ENCODE measurements at places on chromosomes 2 and 18.

DNA sequence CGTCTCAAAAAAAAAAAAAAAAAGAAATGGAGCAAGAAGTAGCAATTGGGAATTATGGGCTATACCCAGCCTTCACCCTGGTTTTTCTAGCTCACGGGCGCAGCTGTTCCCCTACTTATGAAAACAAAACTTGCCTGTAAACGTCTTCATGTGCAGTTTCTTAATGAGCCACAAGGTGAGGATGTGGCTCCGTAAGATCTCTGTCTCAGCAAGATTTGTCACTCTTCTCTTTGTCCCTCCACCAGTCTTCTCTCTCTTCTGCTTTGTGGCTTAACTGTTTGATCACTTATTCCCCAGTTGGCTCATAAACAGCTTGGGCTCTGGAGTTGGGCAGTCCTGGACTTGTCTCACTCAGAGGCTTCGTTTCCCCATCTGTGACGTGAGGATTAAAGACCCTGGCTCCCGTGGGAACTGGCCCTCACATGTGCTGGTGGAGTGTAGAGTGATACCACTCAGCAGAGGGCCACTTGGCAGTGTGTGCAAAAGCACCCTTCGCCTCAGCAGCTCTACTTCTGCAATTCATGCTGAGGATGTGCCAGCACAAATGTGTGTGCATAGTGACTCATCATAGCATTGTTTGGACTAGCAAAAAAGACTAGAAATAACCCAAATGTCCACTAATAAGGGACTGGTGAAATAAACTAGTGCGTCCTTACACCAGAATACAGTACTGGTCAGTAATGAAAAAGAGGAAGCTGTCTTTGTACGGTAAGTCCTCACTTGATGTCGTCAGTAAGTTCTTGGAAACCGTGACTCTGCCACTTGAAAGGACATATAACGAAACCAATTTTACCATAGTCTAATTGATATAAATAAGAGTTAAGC, 8.7 kb downstream of the CEP68 start:
- peak; percentile 53 for DNase-seq

DNA sequence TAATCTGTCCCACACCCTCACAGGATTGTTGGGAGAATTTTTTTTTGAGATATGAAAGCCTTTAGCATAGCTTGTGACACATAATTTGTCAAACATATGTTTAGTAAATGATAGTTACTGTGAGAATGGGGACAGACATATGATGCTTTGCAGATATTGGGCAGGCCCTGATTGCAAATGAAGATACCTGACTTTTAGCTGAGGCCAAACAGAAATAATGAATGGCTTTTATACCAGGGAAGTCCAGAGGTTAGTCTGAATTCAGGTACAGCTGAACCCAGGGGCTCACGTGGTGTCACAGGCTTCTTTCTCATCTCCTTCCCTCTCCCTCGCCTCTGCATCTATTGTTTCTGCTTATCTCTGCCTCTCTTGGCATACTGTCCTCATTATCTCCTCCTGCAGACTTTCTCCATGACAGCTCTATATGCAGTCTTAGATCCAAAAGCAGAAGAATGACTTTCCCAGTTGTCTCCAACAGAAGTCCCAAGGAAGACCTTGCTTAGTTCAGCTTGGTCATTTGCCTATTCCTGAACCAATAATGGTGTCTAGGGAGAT, 4.9 kb upstream of the WNT10A start:
- no peak for DNase-seq

GRCh38 chr2:140442319-140442718, 1662.1 kb upstream of the NXPH2 start:
- no peak for DNase-seq

DNA sequence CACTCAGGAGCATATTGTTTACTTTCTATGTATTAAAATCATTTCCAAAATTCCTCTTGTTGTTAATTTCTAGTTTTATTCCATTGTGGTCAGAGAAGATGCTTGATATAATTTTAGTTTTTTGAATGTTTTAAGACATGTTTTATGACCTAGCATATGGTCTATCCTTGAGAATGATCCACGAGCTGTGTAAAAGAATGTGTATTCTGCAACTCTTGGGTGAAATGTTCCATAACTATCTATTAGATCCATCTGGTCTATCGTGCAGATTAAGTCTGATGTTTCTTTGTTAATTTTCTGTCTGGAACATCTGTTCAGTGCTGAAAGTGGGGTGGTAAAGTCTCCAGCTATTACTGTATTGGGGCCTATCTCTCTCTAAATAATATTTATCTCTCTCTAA, 83.3 kb upstream of the EPAS1 start:
- no peak for DNase-seq

GRCh38 chr2:9641641-9642040, 10.8 kb upstream of the YWHAQ start:
- no peak for DNase-seq

GRCh38 chr2:60886991-60887390, 5.6 kb downstream of the REL start:
- no peak for DNase-seq

DNA sequence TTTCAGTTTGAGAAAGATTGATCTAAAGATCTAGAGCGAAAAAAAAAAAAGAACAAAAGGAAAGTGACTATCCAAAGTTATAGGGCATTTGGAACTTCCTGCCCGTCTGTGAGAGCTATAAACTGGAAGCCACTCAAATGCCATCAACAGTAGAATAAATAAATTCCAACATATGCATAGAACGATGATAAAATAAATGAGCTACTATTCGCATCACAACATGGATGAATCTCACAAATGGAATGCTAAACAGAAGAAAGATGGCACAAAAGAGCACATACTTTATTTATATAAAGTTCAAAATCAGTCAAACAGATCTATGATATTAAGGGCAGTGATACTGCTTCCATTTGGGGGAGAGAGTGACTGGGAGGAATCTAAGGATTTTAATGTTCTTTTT, 128.8 kb downstream of the TTC32 start:
- DNase-seq: no peak

- DNase-seq: no peak
Measured at GRCh38 chr2:144356402-144356801, 163.5 kb downstream of the ZEB2 start.

DNA sequence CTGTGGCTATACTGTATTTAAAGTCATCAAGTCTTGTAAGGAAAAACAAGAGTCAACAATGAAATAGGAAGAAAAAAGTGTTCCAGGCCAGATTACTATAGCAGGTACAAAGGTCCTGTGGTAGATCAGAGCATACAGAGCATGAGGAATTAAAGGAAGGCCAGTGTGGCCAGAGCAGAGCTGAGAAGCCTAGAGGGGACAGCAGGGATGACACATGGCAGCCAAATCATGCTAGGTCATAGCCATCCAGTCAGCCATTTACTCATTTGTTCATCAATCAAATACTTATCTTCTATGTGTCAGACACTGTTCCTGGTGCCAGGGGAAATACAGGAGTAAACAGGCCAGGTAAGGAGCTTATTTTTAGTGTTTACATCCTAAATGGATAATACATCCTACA, 24.3 kb downstream of the ADD2 start:
- no peak for DNase-seq

- DNase-seq: no peak
Measured at GRCh38 chr2:70753902-70754301, 14.1 kb downstream of the ADD2 start.

- no peak for DNase-seq
Measured at GRCh38 chr2:237191714-237192081, 106.0 kb downstream of the COPS8 start.

GRCh38 chr18:4208366-4208765, 246.7 kb downstream of the DLGAP1 start:
- DNase-seq: no peak

GRCh38 chr2:100391735-100392515, 25.5 kb downstream of the CHST10 start:
- DNase-seq: no peak

DNA sequence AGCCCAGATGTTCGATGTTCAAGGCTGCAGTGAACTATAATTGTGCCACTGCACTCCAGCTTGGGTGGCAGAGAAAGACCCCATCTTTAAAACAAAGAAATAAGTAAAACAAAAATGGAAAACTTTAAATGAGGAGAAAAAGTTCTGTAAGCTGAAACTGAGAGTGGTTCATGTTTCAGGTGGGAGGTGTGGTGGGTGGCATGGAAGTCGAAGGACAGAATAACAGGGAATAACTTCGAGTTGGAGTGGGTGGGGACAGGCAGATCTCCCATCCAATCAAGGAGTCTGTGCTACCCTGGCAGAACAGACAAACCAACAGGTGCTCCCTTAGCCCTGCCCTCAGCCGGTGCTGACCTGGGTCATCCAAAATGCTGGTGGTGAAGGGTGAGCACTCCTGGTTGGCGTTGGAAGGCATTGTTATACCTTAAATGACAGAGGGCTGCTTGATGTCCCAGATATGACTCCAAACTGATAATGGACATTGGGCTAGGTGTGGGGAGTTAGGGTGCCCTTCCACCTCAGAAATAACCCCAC, 328.4 kb downstream of the DYSF start:
- no peak for DNase-seq

DNA sequence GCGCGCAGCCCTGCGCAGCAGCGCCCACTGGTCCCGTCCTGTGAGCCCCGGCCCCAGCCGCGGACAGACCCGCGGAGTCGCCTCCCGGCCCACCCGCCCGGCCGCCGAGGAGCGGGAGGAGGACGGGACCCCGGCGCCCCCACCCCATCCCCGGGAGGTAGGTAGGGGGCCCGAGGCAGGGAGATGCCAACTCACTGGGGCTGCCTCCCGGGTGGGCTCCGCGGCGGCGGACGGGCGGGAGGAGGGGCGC, 160 bp downstream of the SPTBN1 start:
- DNase-seq: no peak

DNA sequence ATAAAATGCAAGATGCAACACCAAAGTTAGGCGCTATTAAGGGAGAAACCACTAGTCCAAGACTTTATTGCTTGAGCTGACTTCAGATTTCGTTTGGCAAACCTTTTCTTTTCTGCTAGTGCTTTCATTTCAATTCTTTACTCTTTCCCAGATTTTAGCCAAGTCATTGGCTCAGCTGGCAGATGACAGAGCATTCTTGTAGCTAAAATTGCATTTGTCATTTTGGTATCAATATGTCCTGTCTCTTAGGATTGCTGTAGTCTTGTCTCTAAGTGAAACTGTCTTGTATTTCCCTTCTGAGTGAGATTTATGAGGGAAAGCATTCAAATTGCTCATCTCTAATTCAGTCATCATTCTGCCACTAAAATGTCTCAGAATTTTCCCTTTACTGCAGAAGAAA, 335.1 kb downstream of the METTL4 start:
- no peak for DNase-seq

DNA sequence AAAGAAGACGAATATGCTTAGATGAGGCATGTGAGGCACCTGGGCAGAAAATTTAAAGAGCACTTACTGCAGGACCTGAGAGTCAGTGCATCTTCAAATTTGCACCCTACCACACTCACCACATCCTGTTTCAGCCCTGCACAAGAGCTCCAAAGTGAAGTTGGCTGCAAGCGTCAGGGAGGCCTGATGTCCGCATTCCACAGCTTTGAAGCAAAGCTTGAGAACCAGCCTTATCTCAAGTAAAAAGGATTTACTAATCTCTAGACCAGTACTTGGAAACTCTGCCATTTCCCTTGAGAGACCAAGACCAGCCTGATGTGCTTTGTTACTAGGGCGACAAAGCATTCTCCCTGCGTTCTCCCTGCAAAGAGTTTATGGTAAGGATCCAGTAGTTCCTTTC, 3.4 kb upstream of the ASNSD1 start:
- DNase-seq: no peak

GRCh38 chr2:105406221-105406620, 7.4 kb upstream of the FHL2 start:
- DNase-seq: no peak

DNA sequence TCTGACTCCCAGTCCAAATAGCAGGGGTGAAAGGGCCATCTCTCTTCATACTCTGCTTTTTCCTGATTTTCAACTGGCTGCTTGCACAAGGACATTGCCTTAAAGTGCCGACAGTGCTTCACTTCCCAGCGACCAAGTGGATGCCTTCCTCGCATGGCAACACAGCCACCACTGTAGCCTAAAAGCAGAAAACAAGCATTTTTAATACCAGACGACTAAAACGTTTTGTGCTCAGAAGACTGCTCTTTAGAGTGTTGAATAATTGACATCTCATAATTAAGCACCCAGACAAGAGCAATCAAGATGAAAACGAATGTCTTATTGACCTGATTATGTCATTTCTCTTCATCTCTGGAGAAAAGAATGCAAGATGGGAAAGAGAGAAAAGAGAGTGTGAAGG, 75.2 kb downstream of the PLA2R1 start:
- no peak for DNase-seq

- no peak for DNase-seq
Measured at GRCh38 chr2:173417802-173418201, 63.1 kb downstream of the CDCA7 start.

DNA sequence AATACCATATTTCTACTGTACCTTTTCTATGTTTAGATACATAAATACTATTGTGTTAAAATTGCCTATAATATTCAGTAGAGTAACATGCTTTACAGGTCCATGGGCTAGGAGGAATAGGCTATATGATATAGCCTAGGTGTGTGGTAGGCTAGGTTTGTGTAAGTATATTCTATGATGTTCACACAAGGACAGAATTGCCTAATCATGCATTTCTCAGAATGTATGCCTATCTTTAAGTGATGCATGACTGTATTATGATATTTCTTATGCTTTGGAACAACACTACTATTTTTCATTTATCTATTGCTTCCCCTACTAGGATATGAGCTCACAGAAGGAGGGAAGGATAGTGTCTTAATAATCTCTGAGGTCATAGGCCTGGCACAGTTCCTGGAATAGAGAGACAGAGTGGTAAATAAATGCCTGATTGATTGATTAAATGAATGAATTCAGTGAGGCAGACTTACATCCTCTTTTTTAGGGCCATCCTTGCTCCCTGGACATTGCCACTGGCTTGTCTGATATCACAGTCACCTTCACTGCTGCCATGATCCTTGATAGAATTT, 121.0 kb downstream of the MYO3B start:
- DNase-seq: no peak

GRCh38 chr2:26001743-26002351, 19.6 kb upstream of the KIF3C start:
- DNase-seq: no peak
